ENCODE measurements at places on chromosomes 16 and 17. TPM values are rescaled to one million over a fixed set of nuclear protein-coding genes. Genes with fewer than 3 reads are reported as not detected.

GRCh38 chr16:90018297-90018651 lies 982 bp downstream of the DBNDD1 start:
- H3K4me3 ChIP-seq: peak overlapping the region; percentile 39
- peaks cover 9% of the 10 kb centered on the region for H3K27me3 ChIP-seq
- no peak overlapping the region for H3K27ac ChIP-seq
- no peaks in the 10 kb centered on the region for H3K36me3 ChIP-seq
- H3K4me1 ChIP-seq: peaks cover 37% of the 10 kb centered on the region

GRCh38 chr16:3589441-3589921 lies 12.3 kb upstream of the NLRC3 start:
- no peak for DNase-seq
- H3K4me3 ChIP-seq: no peak overlapping the region
- peaks cover 52% of the 10 kb centered on the region for H3K36me3 ChIP-seq
- H3K4me1 ChIP-seq: no peaks in the 10 kb centered on the region

GRCh38 chr16:58096249-58096648 lies 32.9 kb downstream of the CFAP20 start:
- H3K27ac ChIP-seq: no peak overlapping the region
- no peaks in the 10 kb centered on the region for H3K36me3 ChIP-seq
- no peaks in the 10 kb centered on the region for H3K27me3 ChIP-seq
- no peak overlapping the region for H3K4me3 ChIP-seq
- H3K4me1 ChIP-seq: peaks cover 43% of the 10 kb centered on the region
- DNase-seq: no peak

The PRMT7 gene
- total RNA-seq: 40.7 TPM

The SULT1A2 gene
- 0.58 TPM for total RNA-seq

- H3K27me3 ChIP-seq: peaks cover 23% of the 10 kb centered on the region
- H3K36me3 ChIP-seq: no peaks in the 10 kb centered on the region
- DNase-seq: no peak
- peaks cover 14% of the 10 kb centered on the region for H3K4me1 ChIP-seq
- H3K4me3 ChIP-seq: no peak overlapping the region
Observed at GRCh38 chr17:72223866-72224291, 103.1 kb downstream of the SOX9 start.

GRCh38 chr17:16243385-16243784 lies 26.4 kb downstream of the PIGL start:
- H3K27me3 ChIP-seq: no peaks in the 10 kb centered on the region
- no peak for DNase-seq
- H3K4me1 ChIP-seq: no peaks in the 10 kb centered on the region
- H3K27ac ChIP-seq: no peak overlapping the region

GRCh38 chr17:9670596-9670995 lies 25.3 kb downstream of the USP43 start:
- H3K36me3 ChIP-seq: no peaks in the 10 kb centered on the region
- H3K27ac ChIP-seq: no peak overlapping the region
- H3K27me3 ChIP-seq: peaks cover 3% of the 10 kb centered on the region

DNA sequence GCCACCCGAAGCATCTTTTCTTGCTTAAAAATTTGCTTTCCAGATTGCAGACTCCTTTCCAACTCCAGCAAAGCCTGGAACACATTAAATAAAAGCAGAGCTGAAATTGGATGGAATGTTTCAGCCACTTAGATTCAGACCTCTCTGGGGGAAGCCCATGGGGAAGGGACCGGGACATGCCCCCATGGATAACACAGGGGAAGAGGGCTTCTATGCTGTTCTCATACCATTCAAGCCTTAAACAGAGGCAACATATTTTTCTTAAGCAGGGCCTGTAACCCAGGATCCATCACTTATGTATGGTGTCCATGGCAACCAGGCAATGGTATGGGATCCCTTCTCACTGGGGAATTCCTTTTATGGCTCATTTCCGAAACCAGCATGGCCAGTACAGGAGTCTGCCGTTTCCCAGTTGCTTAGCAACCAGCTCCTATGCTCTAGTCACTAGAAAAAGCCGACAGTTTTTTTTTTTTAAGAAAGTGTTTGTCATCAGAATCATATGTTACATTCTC lies 62.0 kb upstream of the MARCHF10 start:
- H3K4me3 ChIP-seq: no peak overlapping the region
- H3K4me1 ChIP-seq: peaks cover 51% of the 10 kb centered on the region
- H3K36me3 ChIP-seq: no peaks in the 10 kb centered on the region
- peak; percentile 85 for DNase-seq

- no peaks in the 10 kb centered on the region for H3K36me3 ChIP-seq
- peaks cover 11% of the 10 kb centered on the region for H3K4me1 ChIP-seq
- H3K27ac ChIP-seq: no peak overlapping the region
- H3K27me3 ChIP-seq: peaks cover 92% of the 10 kb centered on the region
Observed at GRCh38 chr16:67648088-67648763, 3.3 kb downstream of the CARMIL2 start.

The EPOP gene
- total RNA-seq: 0.31 TPM
